ENCODE measurements at places on chromosomes 1 and 21.

DNA sequence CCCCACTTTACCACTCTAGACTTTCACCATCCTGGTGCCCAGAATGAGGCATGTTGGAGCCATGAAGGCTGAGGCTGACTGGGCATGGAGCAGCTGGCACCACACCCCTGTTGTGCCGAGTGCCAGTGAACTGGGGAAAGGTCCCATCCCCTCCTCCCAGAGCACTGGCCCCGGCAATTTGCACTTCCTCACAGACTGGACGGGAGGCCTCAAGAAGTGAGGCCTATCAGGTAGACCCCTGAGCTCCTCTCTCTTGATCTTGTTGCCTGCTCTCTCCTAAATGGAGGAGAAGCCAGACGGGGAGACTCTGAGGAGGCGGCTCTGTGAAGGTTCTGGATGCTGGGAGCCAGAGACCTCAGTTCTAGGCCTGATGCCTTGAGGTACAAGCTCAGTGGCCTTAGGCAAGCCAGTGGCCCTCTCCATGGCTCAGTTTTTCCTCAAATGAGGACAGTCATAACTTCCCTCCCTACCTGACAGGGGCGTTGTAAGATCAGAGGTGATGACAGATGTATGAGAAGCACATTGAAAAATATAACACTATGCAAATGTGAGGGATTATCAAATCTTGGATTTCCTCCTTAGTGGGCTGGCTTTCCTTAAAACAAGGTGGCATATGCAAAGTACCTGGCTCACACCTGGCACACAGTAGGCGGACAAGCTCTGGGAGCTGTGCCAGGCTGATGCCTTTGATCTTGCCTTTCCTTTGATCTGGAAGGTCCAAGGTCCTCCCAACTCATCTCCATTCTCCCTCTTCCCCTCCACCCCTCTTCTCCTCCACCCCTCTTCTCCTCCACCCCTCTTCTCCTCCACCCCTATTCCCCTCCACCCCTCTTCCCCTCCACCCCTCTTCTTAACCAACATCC is 6.7 kb downstream of the GRHL3 start:
- no peak for DNase-seq

DNA sequence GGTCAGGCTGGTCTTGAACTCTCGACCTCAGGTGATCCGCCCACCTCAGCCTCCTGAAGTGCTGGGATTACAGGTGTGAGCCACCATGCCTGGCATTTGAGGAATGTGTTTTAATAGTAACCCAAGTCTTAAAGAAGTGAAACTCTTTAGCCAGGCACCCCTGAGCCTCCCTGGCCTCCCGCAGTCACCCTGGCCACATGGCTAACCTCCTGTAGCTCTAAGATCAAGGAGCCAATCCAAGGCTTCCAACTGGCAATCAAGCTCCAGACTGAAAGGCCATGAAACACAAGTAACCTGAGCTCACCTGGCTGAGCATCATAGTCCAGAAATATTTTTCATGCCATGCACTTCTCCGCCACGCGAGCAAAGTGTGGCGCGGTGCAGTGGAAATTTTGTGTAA is 84.3 kb downstream of the LTN1 start:
- DNase-seq: no peak

- no peak for DNase-seq
Observed at GRCh38 chr1:26727476-26727875, 31.7 kb downstream of the ARID1A start.

DNA sequence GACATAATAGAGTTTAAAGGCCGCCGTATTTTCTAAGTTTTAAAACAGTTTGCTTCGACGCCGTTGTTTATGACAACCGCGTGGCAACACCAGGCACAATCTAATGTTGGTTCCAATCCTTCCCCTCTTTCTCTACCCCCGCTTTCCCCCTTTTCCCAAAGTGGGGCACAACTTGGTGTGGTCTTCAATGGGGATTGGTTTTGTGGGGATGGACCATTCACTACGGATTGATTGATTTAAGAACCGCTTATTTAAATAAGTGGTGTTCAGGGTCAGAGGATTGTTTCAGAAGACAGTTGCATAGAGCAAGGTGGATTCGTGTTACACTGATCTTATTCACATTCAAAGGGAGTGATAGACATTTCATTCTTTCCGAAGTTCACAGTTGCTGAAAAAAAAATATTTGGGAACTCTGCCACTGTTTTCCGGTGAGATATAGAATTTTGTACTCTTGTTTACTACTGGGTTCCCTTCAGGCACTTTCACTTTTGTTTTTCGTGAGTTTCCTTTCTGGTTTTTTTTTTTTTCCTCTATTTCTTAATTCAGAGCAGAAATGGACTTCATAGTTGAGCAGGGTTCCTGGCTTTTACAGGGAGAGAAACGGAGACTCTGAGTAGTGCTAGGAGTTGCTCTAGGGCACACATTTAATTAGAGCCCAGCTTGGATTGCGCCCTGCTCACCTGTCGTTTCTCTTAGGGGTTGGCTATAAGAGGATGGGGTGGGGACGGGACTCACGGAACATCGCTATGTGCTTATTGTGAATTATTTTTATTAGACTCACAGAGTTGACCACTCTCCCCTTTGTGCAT is 79.6 kb upstream of the AK4 start:
- DNase-seq: no peak

DNA sequence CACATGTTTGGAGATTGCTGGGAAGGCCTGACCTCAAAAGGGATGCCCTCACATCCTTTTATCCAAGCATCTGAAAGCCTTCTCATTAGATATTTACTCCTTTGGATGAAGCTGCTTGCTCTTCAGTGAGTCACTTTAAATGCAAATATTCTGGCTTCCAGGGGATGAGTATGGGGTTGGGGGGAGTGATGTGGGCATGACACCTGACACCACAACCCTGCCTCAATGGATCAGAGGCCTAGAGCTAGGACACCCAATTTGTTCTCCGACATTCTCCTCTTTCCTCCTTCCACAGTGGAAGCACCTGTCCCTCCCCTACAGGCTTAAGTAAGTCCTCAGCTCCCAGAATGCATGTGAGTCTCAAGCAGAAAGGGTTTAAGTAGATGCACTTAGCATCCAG is 238.3 kb downstream of the OMA1 start:
- DNase-seq: no peak

All from activated naive CD8-positive, alpha-beta T cell treated with anti-CD3 and anti-CD28 coated beads, Interleukin-2, amount 50 U/mL, for 24 hours (primary cell).